Stimulated activated memory B cell treated with anti-CD40 and anti-IgM and Interleukin-4, amounts not matched to agents 10 μg/mL and 1 μg/mL and 100 μg/mL, for 72 hours (primary cell): ENCODE measurements at places on chromosomes 3 and 15.

DNA sequence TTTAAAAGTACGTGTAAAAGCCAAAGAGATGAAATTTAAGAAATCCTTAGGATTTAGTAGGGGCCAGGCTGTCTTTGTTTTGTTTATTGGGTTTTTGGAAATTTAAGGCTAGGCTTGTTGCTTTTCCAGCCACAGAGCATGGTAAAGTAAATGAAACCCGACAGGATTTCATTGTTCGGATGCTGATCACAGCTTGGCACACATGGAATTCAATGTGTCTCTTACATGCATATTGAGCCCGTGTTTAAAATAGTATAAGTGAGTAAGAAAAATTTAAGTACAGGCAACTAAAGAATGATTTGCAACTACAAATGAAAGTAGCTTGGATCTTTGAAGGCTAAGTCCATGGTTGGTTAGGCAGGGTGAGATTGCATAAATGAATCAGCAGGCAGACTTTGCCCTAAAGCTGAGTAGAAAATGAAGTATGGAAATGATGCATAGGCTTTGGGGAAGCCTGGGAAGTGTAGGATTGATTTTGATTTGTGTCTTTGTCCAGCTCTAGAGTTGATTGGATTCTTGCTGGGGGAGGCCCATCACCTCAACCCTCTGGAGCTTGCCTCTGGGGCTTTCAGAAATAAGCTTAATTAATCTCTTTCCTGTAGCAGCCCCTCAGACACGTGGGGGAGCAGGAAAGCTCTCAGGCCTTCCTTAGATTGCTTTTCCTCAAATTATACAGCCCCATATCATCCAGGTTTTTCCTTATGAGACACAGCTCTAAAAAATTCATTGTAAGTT is 68.2 kb upstream of the ADAMTSL3 start:
- no peak for ATAC-seq

DNA sequence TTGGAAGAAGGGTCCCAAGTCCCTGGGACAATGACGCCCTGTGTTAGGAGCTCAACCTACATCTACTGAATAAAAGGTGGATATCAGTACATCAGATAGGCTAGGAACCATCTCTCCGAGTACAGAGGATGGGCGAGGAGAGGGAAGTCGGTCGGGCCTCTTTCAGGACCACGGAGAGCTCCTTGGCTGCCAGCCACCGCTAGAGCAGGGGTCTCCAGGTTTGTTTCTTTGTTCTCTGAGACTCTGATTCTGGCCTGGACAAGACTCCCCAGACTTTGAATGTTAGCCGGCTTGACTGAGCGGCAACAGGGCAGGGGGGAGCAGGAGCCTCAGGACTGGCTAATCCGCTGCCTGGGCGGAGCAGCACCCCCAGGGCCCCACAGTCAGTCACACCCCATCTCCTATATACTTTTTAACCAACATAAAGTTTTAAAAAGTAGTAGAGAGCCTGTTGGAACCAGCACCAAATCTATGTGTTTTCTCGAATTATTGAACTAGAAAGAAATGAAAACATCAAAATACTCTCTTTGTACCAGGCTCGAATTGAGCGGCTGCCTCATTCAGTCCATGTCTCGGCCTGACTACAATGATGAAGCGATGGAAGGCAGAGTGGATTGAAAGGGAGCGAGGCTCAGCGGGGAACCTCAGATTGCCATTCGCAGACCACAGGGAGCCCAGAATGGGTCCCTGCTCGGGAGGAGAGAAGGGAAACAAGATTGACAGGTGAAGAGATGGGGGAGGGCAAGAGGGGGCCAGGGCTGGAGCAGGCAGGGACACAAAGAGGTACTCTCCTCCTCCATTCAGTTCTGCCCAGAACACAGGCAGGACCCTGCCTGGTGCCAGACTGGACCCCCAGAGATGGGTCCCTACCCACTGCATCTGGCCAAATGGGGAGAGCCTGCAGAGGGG is 131.6 kb downstream of the TPRA1 start:
- no peak for ATAC-seq

DNA sequence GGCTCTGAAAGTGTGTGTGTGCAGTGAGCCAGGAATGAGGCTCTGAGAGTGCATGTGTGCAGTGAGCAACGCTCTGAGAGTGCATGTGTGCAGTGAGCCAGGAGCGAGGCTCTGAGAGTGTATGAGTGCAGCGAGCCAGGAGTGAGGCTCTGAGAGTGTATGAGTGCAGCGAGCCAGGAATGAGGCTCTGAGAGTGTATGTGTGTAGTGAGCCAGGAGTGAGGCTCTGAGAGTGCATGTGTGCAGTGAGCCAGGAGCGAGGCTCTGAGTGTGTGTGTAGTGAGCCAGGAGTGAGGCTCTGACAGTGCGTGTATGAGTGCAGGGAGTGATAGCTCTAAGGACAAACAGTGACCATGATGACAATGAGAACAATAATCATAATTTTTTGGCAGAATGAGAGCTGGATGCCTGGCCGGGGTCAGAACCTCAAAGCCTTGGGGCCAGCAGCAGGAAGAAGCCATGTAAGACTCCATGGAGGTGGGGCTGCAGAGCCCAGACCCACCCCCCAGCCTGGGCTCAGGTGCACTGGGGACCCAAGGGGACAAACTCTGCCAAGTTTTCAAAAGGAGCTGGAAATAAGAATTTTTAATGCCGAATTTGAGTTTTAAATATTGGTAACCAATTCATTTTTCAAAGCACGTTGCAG is 85.7 kb upstream of the PRR20G start:
- no peak for ATAC-seq

- no peak for ATAC-seq
Observed at GRCh38 chr3:71103430-71103921, 480.1 kb downstream of the FOXP1 start.

DNA sequence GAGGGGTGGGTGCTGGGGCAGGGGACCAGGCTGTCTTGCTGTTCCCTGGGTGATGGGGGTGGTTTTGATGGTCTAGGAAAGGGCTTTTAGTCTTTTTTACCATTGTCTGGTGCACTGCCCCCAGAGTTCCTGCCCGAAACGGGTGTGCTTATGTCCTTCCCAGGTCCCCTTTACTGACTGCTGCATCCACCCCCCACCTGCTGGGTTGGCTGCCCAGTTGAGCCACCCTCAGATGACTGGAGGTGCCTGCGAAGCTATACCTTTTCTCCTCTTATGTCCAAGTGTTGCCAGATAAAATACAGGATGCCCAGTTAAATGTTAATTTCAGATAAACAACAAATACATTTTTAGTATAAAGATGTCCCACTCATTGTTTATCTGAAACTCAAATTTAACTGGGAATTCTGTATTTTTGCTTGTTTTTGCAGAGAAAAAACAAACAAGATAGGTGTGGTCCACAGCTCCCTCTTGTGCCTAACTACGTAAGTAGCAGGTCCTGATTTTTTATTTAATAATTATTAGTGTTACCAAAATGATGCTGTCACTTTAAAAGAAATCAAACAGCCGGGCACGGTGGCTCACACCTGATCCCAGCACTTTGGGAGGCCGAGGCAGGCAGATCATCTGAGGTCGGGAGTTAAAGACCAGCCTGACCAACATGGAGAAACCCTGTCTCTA is 6.1 kb upstream of the RPP14 start:
- no peak for ATAC-seq

DNA sequence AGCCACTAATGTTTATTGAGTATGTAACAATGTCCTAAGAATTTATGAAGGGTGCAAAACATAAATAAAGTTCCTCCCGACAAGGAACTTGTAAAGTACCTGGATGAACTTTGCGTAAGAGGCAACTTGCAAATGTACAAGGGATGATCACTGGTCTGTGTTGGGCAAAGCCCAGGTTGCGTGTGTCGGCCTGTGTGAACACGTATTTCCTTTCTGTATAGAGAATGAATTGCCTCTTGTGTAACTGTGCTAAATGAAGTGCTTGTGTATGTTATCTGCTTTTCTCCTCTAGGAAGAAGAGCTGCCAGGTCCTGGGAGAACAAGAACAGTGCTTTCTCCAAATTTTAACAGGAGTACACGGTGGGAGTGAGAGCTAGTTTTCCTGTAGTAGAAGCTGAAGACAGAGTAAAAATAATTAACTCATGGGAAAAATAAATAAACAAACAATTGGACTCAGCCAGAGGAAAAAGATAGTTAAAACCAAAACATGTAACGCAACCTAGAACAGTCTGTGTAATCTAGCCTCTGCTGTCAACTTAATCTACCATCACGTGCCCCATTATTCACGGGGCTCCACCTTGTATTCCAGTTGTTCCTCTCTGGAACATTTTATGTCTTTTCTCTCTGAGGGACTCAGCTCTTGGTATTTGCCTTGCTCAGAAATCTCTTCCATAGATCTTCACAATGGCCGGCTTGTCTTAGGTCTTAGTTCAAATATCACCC is 83.7 kb upstream of the RASGRP1 start:
- ATAC-seq = no peak

DNA sequence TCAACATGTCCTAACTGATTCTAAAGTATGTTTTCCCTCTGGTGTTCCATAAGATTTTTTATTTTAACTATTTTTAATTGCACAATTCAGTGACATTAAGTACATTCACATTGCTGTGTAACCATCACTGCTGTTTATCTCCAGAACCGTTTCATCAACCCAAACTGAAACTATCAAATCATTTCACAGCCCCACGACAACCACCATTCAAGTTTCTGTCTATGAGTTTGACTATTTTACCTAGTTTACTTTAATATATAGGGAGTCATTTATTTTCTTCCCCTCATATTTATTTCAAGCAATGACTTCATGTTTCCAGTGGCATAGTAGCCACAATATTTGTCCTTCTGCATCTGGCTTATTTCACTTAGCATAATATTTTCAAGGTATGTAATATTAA is 8.4 kb downstream of the RTP1 start:
- no peak for ATAC-seq

DNA sequence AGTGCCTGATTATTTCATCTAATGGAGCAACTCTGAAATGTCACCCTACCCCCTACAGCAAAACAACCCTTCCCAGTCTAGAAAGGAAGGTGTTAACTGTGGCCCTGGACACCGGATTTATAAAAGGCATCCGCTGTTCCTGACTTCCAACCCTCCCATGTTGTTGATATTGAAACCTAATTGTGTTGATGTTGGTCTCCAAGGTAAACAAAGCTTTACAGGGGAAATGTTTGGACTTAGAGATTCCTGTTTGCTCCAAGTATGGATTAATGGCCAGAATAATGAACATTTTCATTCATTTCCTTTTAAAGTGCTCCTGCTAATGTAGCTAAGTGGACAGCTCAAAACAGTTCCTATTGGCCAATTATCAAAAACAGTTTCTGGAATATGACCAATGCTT is 19.4 kb upstream of the LMCD1 start:
- ATAC-seq = no peak

DNA sequence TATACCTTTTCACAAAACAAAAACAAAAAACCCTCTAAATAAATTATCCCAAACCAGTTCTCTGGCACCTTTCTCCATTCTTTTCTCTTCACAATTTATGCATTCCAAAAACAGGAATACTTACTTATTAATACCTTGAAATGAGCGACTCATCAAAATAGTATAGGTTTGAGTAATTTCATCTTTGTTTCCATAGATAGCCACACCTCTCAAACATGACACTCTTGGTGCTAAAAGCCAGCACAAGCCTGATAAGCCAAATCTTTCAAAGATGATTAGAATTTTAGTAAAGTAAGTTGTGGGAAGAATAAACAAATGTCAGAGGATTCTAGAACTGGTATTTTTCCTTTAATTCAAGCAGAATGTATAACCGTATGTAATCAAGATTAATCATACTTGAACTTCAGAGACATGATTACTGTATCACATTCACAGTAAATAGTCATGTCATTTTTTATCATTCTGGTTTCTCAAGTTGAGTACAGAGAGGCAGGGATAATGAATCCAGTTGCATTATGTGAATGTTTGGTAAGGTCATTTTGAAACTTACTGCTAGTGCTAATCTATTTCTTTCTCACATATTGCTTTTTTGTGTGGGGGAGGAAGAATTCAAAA is 12.1 kb upstream of the WDR5B start:
- no peak for ATAC-seq

DNA sequence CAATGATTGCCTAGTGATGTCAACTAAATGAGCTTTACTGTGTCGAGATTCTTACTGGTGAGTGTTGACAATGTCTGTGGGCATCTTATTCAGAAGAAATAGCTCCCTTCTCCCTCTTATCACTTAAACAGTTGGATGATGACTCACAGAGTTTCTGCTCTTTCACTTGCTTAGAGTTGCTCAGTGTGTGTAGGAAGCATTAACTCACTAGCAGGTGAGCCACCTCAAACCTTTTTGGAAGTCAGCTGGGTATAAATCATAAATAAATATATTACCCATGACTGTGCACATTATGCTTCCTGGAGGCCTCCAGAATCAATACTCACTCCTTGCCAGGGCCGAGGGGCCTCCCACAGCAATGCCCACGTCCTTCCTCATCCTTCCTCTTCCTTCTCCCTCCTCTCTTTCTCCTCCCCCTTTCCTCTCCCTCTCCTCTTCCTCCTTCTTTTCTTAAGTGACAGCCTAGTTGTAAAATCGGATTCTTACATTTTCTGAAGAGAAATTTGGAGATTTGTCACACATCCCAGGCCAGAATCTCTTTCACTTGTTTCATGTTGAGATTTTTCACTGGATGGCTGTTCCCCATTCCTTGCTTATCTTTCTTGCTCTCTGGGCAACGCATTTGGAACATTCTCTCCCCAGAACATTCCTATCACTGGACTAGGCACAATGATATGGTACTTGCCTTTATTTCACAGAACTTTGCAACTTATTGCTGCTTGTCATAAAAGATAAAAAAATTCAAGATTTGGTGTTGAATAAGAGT is 17.5 kb downstream of the SHC4 start:
- ATAC-seq = no peak

DNA sequence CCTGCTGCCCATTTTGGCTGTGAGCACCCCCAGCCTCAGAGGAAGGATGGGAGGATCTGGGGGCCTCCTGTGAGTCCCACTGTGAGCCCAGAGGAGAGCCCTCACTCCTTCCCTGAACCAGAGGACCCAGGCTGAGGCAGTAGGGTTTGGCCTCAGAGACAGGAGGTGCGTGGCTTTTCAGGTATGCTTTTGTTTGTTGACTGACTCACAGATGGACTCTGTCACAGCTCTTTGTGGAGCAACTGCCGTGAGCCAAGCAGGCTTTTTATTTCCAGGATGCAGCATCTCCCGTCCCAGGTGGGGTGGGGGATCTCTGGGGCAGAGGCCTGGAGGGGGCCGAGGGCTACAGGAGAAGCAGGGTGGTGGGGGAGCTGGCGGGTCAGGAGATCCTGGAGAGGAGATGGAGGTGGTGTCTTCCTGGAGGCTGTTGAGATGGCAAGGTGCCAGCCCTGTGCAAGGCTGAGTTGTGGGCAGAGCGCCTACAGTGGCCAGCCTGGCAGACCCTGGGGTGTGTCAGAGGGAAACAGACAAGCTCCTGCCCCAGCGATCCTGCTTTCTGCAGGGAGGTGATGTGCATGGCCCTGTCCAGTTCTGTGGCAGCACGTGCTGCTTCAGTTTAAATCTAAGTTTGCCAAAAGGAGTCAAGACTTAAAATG is 24.0 kb downstream of the PLXNA1 start:
- ATAC-seq = no peak

GRCh38 chr3:46902188-46902631 is 24.7 kb downstream of the PTH1R start:
- no peak for ATAC-seq
